GM12892 (cell line): ENCODE measurements at places on chromosomes 7 and 10.

DNA sequence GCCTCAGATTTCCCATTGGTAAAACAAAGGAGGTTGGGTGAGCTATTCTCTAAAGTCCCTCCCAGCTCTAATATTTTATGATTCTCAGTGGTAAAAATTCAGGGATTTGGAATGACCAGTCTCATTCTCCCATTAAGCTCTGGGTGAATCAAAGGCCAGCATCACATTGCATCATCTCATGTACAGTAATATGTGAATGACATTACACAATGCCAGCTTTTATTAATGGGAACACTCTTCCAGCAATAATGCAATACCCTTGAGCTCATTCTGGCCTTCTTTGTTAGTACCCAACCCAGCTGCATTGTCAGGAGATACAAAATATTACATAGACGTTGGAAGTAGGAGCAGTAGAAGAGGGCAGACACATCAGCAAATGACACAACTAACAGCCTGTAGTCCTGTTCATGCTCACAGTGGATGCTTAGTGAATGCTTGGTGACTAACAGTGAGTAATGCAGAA lies 100.0 kb upstream of the EGR2 start:
- no peak for DNase-seq

DNA sequence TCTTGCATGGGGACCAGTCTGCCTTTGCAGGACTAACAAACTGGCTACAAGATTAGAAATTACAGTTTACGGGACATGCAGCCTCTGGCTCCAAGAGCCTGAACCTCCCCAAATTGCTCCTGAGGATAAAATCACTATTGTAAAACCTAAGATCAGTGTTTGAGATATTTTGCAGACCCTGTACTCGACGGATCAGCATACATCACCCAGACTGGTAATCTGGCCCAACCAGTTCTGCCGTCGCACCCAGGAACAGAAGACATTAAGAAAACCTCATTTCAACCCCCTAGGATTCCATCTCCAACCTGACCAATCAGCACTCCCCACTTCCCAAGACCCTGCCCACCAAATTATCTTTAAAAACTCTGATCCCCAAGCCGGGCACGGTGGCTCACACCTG lies 27.1 kb upstream of the DNMBP start:
- no peak for DNase-seq

DNA sequence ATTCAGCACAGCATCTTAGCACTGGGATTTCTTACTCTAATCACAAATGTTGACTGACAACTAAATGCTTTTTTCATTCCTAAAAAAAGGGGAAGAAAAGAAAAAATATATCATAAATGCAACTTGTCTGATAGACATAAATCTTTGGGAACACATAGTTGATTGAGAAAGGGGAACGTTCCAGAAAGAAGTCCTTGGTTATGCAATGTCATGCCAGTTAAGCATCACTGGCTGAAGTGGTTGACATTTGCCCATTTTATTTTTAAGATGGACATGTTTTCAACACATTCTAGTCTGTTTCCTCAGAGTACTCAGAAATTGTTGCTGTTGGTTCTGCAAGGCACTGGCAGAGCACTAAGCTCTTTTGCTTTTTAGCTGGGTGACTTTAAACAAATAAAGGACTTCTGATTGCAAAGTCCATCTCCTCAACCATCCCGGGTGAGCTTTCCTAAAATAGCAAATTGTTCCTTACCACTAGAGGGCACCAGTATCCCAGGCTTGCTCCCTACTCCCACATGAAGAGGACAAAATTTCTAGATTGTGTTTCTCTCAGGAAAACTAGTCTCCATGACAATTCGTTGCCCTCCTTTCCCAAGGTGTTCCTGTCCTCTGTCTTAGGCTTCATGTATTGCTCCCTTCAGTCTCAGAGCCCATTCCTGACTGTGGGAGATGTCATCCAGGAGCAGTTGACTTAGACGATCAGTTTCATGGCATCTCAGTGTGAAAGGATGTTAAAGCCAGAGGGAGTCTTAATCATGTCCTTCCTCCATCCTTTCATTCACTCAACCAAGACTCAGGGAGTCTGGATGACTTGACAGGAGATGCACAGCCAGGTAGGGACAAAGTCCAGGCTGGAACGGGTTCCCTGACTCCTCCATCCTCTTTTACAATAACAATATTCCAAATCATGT lies 23.9 kb downstream of the OPALIN start:
- DNase-seq: no peak

GRCh38 chr10:86931872-86932271 lies 25.5 kb downstream of the MMRN2 start:
- DNase-seq: no peak

- no peak for DNase-seq
These were observed 491.1 kb upstream of the ZMIZ1 start for GRCh38 chr10:78577712-78578111.

DNA sequence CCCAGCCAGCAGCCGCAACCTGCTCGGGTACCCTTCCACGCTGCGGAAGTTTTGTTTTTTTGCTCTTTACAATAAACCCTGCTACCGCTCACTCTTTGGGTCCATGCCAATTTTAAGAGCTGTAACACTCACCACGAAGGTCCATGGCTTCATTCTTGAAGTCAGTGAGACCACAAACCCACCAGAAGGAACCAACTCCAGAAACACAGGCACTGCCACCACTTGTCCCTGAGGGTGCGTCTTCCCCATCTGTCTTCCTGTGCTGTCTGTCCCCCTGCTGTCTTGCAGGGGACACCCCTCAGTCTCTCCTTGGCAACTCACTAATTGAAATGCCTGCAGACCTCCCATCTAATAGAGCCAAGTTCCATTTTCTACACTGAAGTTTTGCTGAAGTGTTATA lies 48.5 kb upstream of the RSU1 start:
- no peak for DNase-seq

DNA sequence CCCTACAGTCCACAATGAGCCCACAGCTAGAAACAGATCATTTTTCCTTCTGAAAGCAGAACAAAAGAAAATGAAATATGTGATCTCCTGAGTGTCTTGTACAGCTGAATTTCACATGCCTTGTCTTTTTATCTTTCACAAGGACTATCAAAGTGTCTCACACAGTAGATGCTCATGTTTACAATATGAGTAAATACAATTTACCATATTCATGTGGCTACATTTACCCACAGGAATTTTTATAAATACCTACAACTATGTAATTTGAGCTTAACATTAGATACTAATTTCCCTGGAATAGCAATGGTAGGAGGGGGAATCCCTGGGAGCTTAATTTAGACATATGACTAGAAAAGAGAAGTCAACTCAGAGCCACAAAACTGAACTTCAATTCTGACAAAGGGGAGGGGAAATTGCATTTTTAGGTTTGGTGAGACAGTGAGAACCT lies 186.2 kb downstream of the MACC1 start:
- DNase-seq: no peak

DNA sequence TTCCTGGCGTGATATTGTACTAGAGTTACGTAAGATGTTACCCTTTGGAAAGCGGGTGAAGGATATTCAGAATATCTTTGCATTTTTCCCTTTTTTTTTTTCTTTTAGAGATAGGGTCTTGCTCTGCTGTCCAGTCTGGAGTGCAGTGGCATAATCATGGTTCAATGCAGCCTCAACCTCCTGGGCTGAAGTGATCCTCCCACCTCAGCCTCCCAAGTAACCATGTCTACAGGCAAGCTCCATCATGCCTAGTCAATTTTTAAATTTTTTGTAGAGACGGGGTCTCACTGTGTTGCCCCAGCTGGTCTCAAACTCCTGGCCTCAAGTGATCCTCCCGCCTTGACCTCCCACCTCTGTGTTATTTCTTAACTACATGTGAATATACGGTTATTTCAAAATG lies 18.4 kb downstream of the VPS41 start:
- no peak for DNase-seq

GRCh38 chr7:157204134-157204533 lies 65.4 kb downstream of the UBE3C start:
- DNase-seq: no peak

GRCh38 chr7:2405601-2406345 lies 2.4 kb downstream of the CHST12 start:
- DNase-seq: peak; percentile 60

GRCh38 chr10:63384001-63384400 lies 81.8 kb downstream of the JMJD1C start:
- no peak for DNase-seq

- DNase-seq: no peak
These were observed 78.6 kb upstream of the GLI3 start for GRCh38 chr7:42315631-42316030.

DNA sequence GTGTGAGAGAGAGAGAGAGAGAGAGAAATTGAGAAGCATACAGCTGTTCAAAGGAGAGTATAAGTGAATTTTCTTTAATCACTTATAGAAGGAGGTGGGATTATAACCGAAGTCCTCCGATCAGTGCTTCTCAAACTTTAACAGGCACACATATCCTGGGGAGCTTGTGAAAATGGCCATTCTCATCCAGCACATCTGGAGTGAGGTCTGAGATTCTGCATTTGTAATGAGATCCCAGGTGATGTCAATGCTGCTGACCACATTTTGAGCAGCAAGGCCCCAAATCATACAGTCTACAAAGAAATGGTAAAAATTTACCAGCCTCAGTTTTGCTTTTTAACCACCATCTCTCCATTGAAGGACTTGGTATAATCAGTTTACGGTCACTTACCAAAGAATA lies 219.0 kb downstream of the PTEN start:
- no peak for DNase-seq

GRCh38 chr10:74086317-74086716 lies 64.3 kb downstream of the AP3M1 start:
- DNase-seq: no peak

DNA sequence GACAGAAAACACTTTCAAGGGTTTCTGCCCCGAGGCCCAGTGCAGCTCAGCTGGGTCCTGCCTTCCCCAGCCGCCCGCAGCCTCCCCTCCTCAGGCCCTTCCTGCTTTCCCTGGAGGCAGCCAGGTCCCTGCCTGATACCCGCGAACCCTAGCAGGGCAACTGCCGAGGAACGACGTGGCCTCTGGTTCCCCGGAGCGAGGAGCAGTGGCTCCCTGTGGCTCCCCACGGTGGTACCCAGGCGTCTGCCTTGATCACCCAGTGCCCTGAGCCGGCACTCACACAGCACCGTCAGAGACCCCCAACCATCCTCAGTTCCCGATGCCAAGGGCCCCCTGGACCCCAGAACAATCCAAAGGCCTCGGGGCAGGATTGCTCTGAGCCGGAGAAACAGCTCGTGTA lies 58.3 kb downstream of the CFAP46 start:
- no peak for DNase-seq

- no peak for DNase-seq
These were observed 631.1 kb upstream of the MBL2 start for GRCh38 chr10:53403688-53404087.

GRCh38 chr10:113563306-113564088 lies 10.6 kb downstream of the HABP2 start:
- peak; percentile 77 for DNase-seq
